Ovary (tissue), 10 donors: ENCODE measurements at places on chromosomes 5 and 9. TPM values are rescaled to one million over a fixed set of nuclear protein-coding genes. Genes with fewer than 3 reads are reported as not detected.
A peak's percentile ranks its signal among the peaks of the same experiment; 100 is the strongest.

GRCh38 chr9:133356391-133357091, at the start of the genes SURF1 and SURF2:
SURF1 (minus strand) TSS chr9:133356487; CDS start chr9:133356453, 34 bp downstream.
SURF2 (plus strand) TSS chr9:133356550; CDS start chr9:133356593, 43 bp downstream.
- peak; percentile 84 for DNase-seq

DNA sequence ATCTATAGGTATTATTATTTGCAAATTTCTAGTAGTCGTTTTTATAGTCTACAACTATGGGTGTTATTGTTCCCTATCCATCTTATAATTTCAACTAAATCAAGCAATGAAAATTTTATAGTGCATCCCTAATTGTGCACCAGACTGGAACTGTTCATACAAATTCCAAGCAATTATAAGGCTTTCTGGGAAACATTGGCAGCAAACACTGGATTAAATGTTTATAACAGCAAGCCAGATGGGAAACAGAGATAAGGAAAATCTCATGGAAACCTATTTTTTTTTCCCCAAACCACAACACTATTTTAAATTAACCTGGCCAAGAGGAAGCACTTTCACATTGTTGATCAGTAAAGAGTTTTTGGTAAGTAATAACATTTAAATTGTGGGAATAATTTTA, 524.3 kb downstream of the RASEF start:
- no peak for DNase-seq

DNA sequence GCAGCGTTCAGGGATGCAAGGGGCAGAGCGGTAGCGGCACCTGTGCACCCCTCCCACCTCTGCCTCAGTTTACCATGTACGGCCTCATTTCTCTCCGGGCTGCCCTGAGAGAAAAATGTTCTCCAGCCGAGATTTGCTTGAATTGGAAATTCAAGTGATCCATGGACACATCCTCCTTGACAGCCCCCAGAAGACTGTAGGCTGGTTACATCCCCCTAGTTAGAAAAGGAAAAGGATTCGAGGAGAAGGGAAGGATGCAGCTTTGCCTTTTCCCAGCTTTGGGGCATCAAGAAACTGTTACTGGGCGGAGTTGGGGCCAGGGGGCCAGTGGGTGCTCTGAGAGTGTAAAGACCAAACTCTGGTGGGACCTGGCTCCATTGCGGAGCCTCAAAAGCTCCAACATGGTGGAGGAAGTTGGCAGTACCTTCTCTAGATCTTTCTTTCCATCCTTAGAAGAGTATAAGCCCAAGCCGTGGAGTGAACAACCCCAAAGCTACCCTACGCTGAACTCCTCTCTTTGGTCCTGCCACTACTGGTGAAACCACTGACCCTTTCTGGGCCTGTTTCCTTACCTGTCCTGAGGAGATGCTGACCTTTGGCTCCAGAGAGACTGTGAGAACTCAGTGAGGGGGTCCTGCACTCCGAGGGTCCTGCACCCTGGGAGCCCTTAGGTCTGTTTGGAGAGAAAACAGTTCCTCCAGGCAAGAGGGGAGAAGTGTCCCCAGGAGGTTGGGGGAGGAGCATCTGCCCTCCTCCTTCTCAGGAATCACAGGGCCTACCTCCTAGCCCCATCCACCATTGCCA, 1.0 kb upstream of the BARX1 start:
- no peak for DNase-seq

GRCh38 chr5:142319105-142319504, 5.7 kb downstream of the SPRY4 start:
- no peak for DNase-seq

DNA sequence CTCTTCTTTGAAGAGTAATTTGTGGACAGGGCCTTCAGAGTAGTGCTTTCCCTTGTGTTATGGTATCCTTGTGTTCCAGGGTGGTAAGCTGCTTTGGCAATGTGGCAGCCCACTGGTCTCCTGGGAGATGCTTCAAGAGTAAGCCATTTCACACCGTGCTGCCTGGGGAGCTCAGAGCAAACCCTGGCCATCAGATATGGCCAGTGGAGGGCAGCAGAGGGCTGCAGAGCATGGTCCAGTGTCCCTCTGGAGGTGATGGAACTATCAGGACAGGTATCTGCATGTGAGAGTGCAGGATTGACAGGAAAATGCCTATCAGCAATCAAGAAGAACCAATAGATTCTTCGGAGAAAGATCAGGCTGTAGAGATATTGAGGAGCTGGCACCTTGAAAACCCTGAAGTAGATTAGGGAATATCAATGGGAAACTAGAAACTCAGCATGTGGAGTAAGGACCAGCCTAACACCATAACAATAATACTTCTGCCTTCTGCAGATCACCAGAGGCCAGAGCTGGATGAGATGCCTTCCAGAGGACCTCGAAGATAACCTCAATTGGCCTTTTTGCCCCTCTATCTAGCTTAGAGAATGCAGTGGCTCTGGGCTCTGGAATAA, 90.8 kb downstream of the PLPPR1 start:
- DNase-seq: no peak

- DNase-seq: no peak
These were observed 334.4 kb upstream of the ACTBL2 start for GRCh38 chr5:57817001-57817453.

GRCh38 chr9:130185490-130186031, 13.4 kb downstream of the NCS1 start:
- DNase-seq: peak; percentile 36

DNA sequence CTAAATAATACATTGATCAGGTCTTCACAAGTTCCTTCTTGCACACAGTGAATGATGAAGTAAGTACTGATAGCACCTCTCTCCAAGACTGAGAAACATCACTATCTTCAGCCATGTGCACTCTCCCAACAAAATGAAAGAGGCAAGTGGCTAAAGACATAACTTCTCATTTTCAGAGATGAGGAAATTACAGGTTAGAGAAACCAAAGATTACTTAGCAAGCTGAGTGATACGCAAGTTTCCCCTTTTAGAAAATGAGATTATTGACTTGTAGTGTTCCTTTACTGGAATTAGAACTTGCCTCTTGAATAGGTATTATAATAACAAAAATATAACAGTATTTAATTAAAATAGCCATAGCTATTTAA, 21.6 kb downstream of the CEMIP2 start:
- no peak for DNase-seq

DNA sequence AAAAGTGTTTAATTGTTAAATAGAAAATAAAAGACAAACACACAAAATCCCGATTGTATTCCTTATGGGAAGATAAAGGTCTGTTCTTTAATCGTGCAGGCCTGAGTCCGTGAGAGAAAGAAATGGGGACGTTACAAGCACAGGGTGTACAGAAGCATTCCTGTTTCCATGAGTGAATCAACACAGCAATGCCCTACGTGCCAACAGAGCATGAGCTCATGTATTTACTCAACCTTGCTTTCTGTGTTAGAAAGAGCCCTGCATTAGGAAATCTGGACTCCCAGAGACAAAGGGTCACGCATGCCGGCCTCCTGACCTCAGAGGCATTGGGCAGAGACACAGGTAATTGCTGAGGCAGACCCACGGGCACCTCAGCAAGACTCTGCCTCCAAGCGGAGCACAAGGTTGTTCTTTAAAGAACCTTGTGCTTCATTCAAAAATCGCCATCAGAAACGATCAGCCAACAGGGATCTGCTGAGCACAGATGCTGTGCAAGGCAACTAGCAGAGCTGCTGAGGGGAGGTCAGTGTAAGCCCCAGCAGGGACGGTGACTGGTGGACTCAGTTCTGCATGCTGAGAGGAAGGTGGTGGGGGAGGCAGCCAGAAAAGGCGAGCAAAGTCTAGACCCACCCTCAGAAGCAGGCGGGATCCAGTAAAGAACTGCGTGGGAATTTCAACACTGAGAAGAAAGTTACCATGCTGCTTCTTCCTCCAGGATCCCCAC, 101.0 kb downstream of the TLE1 start:
- no peak for DNase-seq

GRCh38 chr5:36870399-36871040, 6.0 kb upstream of the NIPBL start:
- no peak for DNase-seq

GRCh38 chr5:141960018-141960417, 2.0 kb upstream of the PCDH12 start:
- DNase-seq: no peak

GRCh38 chr9:103702572-103702971, 391.5 kb upstream of the SMC2 start:
- no peak for DNase-seq

GRCh38 chr5:72265032-72265877, 54.8 kb downstream of the MRPS27 start:
- DNase-seq: no peak

DNA sequence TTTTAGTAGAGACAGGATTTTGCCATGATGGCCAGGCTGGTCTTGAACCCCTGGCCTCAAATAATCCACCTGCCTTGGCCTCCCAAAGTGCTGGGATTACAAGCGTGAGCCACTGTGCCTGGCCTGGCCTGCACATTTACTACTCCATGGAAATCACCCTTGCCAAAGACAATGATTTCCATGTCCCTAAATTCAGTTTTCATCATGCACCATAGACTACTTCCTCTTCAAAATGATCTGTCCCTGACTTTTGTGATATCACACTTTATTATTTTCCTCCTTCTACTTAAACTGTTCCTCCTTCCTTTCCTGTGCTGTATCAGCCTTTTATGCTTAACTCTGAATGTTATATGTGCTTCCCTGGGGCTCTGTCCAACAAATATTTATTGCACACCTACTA, 20.3 kb downstream of the SLC28A3 start:
- DNase-seq: no peak

- DNase-seq: no peak
These were observed 2.8 kb downstream of the ELAVL2 start for GRCh38 chr9:23823269-23823668.

GRCh38 chr5:10485897-10486296, 44.2 kb downstream of the ROPN1L start:
- DNase-seq: no peak

- no peak for DNase-seq
These were observed 96.4 kb downstream of the DIRAS2 start for GRCh38 chr9:90546200-90546599.

DNA sequence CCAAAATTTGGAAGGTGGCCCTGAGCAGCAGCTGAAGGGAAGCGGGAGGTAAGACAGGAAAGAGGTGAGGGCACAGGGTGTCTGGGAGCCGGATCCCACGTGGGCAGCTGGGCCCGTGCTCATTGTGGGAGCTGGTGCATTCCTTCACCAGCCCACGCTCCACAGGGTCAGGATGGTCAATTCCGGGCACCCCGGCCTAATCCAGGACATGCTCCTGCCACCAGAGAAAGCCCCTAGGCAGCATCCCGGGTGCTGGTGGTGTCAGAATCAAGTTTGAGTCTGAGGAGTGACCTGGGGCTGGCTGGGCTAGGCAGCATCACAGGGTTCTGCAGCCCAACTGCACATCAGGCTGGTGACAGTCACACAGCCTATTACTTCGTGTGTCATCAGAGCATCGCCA, 7.1 kb upstream of the PDCD6 start:
- no peak for DNase-seq

GRCh38 chr9:78131969-78132700, 100.5 kb upstream of the GNAQ start:
- DNase-seq: no peak

DNA sequence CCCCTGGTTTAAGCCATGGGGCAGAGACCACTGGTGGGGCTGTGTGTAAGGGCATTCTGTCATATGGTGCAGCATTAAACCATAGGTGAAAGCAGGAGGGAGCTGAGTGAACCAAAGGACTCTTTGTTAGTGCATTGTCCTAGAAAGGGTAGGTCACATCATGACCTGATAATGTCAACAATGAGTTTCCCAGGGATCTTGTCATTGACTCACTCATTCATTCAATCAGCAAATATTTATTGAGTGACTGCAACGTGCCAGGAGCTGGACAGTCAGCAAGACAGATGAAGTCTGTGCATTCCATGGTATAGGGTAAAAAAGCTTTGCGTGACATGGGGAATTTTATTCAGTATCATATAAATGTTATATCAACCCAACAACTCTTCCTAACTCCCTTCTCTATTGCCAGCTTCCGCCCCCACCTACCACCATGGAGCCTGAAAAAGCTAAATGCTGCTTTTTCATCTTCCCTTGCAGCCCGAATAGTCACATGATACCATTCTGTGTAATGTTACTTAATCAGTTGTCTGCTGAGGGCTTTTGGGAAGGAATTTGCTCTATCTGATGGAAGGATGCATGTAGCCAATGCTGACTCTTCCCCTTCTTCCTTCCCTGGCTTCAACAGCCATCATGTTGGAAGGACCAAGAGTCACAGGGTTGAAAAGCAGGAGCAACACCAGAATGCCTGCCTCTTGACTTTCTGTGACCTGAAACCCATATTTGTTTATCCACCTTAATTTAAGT, 11.5 kb upstream of the OTULINL start:
- no peak for DNase-seq

GRCh38 chr5:3276896-3277295, 318.7 kb upstream of the IRX1 start:
- DNase-seq: no peak

DNA sequence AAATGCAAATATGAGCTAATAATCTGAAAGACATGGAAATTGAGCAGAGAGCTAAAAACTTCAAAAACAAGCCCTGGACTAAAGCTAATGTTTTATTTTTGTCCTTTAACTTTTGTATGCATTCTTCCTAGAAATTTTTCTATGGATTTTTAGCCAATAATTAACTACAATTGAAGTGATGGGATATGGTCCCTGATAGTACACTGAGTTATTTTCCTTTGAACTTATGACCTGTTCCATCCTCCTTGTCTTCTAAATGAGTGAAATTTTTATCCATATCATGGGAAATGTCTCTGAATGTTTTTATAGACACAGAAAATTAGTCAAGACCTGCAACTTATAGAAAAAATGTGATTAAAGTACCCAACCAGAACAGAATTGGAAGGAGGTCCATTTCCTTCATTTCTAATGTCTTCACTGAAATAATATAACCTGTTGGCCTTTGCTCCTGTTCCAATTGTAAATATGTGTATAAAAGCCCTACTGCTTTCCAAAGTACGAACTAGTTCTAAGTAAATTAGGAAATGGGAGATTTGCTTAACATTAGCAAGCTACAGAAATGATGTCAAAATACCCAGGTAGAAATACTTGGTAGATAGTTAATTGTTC, 11.3 kb upstream of the ERAP2 start:
- no peak for DNase-seq

- DNase-seq: peak; percentile 49
These were observed 53.7 kb downstream of the ZNF462 start for GRCh38 chr9:106916466-106917235.

DNA sequence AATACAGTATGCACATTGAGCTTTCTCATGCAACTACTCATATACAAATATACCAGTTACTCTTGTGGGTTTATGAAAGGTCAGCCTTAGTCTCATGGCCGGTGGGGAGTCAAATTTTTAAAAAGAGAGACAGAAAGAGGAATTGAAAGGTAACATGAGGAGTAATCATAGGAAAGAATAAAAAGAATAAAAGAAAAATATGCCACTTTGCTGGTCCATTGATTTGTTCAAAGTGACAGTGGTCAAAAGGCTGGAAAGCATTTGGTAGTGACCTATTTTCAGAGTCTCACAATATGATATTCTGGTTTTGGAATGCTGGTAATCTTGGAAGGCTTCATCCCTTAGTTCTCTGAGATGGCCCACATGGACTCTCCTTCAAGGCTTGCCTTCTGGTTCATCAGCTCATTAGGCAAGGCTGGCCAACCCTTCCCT, 67.0 kb downstream of the ZNF366 start:
- no peak for DNase-seq

- DNase-seq: no peak
These were observed 34.9 kb downstream of the SEMA4D start for GRCh38 chr9:89462817-89463683.

The TAF11L8 gene
- not detected for total RNA-seq

The PAX5 gene
- not detected for total RNA-seq

The FST gene
- total RNA-seq: 9.8 TPM

The GFI1B gene
- not detected for total RNA-seq

The SMIM33 gene
- not detected for total RNA-seq

The CYLC2 gene
- not detected for total RNA-seq

The SLIT3 gene
- total RNA-seq: 29.3 TPM

The ZNF354C gene
- total RNA-seq: 10.0 TPM

The TPRN gene
- total RNA-seq: 16.7 TPM

The PRSS3 gene
- not detected for total RNA-seq

The HAVCR2 gene
- total RNA-seq: 8.8 TPM

The UCK1 gene
- 29.7 TPM for total RNA-seq

The MARCOL gene
- not detected for total RNA-seq
